ENCODE measurements at places on chromosomes 2 and 18.
A peak's percentile ranks its signal among the peaks of the same experiment; 100 is the strongest.

DNA sequence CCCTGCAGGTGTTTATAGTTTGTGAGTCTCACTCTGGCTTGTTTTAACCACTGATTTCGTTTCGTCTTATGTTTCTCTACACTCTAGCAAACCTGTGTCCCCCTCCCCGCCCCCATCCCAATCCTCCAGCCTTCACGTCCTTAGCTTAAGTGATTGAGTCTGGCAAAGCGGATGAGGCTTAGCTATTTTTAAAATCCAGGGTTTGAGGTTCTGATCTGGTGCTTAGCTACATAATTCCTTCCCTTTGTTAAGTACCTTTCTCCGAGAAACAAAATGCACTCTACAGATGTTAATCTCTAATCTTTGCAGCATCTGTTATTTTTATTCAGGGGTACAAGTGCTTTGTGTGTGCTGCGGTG, 7.8 kb downstream of the AGAP1 start:
- no peak for DNase-seq

- DNase-seq, result no peak
Observed at GRCh38 chr2:112600634-112601033, 16.2 kb downstream of the CHCHD5 start.

GRCh38 chr2:126902152-126902835, 3.6 kb downstream of the TEX51 start:
- peak; percentile 5 for DNase-seq

DNA sequence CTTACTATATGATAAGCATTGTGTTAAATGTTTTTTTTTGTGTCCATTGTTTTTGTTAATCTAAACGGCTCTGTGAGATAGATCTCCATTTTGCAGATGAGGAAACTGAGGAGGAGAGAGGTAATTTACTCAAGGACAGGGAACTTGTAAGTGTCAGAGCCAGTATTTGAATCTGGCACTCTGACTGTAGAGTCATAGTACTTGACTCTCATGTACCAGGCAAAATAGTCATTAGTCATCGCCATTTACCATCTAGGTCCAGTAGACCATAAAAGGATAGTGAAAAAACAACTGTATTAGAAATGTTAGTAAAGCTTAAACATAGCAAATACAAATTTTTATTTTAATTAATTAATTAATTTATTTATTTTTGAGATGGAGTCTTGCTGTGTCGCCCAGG, 4.8 kb downstream of the PSMD14 start:
- peak; percentile 25 for DNase-seq

DNA sequence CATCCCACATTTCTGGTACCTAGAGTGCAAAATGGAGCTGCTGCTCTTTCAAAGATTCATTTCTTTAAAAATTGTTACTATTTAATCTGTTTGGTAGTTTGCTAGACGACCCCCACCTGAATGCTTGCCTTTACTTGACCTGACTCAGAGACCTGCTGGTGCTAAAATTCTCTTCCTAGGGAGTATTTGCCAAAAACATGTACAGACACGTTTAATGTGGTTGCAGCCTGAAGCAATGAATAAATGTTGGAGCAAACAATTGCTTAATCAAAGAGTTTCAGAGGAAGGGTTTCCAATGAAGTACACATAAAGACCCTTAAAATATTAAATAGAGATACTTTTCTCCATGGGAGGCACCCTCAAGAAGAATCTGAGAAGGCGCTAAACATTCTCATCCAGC, 734.4 kb downstream of the CBLN2 start:
- peak; percentile 65 for DNase-seq

GRCh38 chr18:10949655-10950054, 199.7 kb downstream of the PIEZO2 start:
- DNase-seq, result no peak

DNA sequence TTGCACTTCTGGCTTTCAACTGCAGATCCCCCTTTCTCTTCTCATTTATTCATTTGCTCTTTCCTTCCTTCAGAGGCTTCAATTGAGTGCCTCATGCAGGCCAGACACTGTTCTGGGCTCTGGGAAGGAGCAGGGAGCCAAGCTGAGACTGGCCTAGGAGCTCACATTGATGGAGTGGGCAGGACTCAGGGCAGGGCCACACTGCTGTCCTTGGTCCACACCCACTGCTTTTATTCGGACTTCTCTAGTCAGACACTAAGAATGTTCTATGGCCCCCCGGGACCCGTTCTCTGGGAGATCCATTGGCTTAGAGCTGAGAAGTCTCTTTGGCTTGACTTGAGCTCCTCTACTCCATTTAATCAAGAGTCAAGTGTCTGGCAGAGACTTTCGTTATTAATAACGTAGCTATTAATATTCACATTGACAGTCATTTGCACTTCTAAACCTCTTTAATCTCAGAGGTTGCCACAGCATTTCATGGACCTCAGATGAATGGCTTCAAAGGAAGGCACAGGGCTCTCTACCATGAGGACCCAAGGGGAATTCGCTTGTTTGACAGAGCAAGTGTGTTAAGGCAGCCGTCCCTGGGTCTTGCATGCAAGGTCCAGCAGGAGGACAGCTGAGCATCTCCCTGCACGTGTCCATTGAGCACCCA, 20.1 kb downstream of the SH3RF3 start:
- no peak for DNase-seq

DNA sequence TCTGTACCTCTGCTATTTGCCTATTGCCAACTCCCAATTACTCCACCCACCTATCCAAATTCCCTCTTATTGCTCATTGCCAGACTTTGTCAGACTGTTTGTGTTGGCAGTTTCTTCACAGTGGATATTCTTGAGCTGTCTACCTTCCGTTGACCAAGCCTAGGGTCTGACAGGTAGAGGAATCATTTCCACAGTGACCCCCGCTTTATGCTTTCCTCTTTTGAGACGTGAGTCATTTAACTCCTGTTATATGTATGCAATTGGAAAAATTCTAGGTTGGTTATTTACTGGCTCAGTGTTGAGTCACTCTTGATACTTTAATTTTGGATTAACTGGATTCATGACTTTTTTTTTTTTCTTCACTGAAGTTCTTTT, 187.7 kb downstream of the IRS1 start:
- DNase-seq, result peak; percentile 73

- no peak for DNase-seq
Observed at GRCh38 chr2:230976671-230977171, 19.2 kb upstream of the SPATA3 start.

- DNase-seq, result peak; percentile 76
Observed at GRCh38 chr2:67311536-67311935, 85.6 kb upstream of the ETAA1 start.

- no peak for DNase-seq
Observed at GRCh38 chr18:11713756-11714155, 24.7 kb downstream of the GNAL start.

GRCh38 chr18:48215876-48216638, 193.1 kb downstream of the ZBTB7C start:
- no peak for DNase-seq

DNA sequence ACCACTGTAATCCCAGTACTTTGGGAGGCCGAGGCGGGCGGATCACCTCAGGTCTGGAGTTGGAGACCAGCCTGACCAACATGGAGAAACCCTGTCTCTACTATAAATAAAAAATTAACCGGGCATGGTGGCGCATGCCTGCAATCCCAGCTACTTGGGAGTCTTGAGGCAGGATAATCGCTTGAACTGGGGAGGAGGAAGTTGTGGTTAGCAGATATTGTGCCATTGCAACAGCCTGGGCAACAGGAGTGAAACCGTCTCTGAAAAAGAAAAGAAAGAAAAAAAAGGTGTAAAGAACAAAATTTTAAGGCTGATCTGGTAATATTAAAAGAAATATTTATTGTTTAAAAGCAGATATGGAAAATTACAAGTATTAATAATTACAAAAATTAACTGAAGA, 29.7 kb downstream of the ZNF804A start:
- no peak for DNase-seq

GRCh38 chr2:135960656-135961551, 24.5 kb downstream of the DARS1 start:
- no peak for DNase-seq

GRCh38 chr18:25237571-25238267, 114.2 kb downstream of the ZNF521 start:
- no peak for DNase-seq

Data from MCF 10A (cell line).